GM04503 (cell line): ENCODE measurements at places on chromosomes 1 and 21.

DNA sequence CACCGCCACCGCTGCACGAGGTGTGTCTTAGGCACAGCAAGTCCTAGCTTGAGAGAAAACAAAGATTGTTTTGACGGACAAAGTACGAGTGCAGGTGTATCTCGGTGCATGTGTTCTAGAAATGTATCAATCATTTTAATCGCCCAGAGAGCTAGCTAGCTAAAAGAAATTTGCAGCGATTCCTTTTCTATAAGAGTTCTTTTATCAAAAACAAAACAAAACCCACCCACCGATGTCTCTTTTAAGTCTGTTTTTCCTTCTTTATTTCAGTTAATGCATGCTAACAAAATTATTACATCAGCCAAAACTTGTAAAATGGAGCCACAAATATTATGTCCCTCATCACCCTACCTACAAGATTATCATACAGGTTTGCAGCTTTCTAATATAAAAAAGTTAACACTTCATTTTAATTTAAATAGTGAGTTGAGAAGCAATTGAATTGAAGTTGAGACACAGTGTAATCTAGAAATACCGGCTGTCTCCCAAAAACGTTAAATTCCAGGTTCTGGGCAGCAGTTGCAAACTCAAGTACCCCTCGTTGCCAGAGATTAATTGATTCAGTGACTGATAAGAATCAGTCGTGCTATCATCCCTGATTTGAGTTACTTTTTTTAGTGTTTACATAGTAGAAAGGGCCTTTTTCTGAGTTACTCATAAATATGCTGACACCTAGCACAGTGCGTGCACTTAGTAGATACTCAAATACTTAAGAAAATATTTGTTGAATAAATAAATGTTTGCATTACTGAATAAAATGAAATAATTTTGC, 1.5 kb upstream of the SYDE2 start:
- no peak for DNase-seq

DNA sequence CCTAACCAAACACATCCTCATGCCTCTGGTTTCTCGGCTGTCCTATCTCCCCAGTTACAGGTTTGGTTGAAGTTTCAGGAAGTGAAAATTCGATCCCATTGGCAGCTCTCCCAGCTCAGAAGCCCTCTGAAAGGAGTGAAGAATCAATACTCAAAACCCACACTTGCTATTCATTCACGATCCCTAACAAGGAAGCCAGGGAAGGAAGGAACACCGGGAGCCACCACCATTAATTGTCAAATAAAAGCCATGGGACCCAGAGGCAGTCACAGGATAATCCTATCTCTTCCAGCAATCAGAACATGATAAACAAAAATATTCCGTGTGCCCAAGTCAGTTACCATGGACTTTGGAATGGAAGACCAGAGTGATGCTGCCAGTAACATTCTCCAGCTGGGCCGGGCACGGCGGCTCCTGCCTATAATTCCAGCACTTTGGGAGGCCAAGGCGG, 7.0 kb downstream of the TMPRSS2 start:
- DNase-seq = no peak

GRCh38 chr1:24071941-24072340, 40.0 kb downstream of the MYOM3 start:
- no peak for DNase-seq

- no peak for DNase-seq
These were observed 464 bp downstream of the PARK7 start for GRCh38 chr1:7962014-7962335.

- no peak for DNase-seq
These were observed 78.5 kb upstream of the GALNT2 start for GRCh38 chr1:229988534-229988933.

DNA sequence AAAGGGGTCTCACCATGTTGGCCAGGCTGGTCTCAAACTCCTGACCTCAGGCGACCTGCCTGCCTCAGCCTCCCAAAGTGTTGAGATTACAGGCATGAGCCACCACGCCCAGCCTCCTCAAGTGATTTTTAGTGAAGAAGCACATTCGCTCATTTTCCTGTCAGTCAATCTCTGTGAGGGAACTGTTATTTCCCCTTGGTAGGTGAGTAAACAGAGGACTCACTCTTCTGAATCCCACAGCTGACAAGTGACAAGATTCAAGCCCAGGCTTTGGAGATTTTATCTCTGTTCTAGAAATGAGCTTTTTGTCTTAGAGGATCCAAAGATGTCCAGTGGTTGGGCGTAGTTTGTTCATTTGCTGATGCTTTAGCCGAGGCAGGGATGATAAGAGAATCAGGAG, 43.9 kb upstream of the TACSTD2 start:
- DNase-seq = no peak

DNA sequence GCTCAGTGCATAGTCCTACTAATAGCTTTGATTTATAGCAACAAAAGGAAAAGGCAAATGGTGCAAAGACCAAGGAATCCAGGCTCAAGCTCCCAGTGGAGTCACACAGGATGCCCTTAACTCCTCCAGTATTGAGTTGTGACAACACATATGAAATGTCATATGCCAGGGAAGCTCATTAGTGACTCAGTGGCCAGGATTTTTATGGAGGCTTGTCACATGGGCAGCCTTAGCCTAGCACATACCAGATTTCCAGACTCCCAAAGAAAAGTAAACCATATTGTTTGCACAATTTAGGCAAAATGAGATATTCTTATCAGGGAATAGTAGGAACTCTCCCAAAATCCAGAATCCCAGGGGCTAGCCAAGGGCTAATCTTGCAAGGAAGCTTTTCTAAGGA, 129.2 kb downstream of the MAGI3 start:
- no peak for DNase-seq

DNA sequence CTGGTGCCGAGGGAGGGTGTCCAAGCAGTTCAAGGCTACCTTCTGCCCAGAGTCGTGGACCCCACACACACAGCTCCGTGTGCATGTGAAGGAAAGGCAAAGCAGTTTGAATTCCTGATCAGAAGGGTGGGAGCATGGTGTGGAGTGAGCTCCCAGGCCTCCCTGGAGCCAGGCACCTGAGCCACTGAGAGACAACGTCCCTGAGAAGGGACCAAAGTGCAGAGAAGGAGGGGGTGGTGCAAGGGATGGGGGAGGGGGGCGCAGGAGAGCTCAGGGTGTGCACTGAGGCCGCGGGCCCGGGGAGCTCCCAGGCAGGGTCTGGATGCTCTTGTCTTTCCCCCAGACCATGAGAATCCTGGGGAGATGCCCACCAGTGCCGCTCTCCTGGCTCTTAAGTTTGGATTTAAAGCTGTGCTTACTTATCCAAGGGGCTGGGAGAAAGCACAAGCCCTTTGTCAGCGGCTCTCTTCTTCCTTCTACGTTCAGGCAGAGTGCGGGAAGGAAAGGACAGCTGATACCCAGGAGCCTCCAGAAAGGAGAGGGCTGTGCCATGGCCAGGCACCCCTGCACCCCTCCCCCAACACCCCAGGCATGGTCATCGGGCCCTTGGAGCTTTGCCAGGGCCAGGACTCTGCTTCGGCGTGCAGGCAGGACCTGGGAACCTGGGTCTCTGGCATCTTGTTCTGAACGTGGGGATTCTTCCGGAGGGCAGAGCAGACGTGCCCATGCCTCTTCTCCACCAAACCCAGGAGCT, 24.1 kb downstream of the ACTA1 start:
- DNase-seq = no peak

GRCh38 chr1:38026592-38027200, 14.2 kb downstream of the UTP11 start:
- DNase-seq = no peak

DNA sequence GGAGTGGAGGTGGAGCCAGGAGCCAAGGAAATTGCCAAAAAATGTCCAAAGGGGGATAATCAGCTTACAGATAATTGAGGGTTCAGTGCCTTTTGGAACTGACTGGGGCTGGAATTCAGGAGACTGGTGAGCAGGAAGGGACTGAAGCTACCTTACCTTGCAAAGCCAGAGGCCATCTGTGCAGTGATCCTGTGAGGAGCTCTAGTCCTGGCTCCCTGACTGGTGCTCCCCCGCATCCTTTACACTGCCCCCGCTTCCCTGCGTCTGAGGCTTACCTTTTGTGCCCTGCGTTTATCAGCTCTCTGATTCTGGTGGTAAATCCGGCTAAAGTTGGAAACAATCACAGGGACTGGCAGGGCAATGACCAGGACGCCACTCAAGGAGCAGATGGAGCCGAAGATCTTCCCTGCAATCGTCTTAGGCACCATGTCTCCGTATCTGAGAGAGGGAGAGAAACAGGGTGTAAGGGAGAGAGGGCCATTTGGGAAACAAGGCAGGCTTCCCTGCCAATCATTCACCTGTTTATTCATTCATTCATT, 31.0 kb downstream of the DDX20 start:
- no peak for DNase-seq

GRCh38 chr1:111446967-111447892, 1.8 kb downstream of the WDR77 start:
- no peak for DNase-seq

GRCh38 chr1:247104965-247105364, 809 bp upstream of the ZNF669 start:
- no peak for DNase-seq

DNA sequence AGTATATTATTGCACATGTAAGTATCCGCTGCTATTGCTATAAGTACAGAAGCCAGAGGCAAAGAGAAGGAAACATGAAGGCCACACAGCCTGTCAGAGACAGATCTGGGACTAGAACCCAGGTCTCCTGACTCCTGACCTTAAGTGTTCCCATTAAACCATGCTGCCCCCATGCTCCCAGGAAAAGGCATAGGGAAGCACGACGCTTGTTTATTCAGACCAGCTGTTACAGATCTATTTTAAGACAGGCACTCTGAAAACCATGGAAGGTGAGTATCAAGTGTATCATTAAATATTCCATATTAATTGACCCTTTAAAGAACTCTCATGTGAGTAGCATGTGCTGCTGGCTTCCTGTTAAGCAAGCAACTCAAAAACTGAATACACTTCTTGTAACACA, 11.4 kb downstream of the VAV3 start:
- DNase-seq = no peak

DNA sequence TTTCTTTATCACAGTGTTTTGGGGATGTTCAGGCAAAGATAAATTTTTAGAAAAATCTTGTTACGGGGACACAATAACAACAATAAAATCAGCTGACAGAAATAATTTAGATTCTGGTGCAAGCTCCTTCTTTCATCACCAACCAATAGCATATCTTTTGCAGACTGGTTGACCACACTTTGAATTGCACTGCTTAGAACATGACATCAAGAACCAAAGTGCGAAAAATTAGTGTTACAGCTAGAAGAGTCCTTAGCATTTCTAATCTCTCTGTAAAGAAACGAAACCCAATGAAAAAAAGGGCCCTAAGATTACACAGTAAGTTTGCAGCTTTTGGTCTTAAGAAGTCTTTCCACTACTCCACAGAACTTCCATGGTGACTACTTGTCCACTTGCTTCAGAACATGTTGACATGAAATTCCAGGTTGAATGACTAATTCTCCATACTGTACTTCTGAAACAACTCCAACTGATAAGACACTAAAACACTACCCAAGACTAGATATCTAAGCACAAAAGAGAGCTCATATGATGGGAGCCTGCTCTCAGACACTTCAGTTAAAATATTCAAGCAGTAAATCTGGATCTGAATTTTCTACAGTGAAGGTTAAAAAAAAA, 31.3 kb downstream of the XKR8 start:
- DNase-seq = no peak

- no peak for DNase-seq
These were observed 89.1 kb upstream of the ERRFI1 start for GRCh38 chr1:8115031-8115768.

DNA sequence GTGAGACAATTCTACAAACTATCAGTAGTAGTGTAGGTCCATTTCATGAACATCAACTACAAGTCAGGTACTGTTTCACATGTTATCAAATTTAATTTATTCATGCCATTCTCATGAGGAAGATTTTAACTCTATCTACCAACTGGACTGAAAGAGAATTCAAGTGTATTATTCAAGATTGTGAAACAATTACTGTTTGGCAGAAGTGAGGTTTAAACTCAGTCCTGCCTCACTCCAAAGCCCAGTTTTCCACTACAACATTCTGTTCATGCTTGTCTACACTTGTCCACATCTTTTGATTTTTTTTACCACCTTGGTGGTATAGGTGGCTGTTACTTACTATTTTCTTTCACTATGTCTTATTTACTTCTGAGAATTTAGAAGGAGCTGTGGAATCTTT, 272.9 kb downstream of the TGFB2 start:
- DNase-seq = no peak

GRCh38 chr1:30816211-30817076, 58.9 kb upstream of the LAPTM5 start:
- peak; percentile 72 for DNase-seq

GRCh38 chr1:80171631-80172030, 1165.1 kb upstream of the ADGRL4 start:
- DNase-seq = no peak

- no peak for DNase-seq
These were observed 81.7 kb downstream of the PGM1 start for GRCh38 chr1:63674865-63675419.

DNA sequence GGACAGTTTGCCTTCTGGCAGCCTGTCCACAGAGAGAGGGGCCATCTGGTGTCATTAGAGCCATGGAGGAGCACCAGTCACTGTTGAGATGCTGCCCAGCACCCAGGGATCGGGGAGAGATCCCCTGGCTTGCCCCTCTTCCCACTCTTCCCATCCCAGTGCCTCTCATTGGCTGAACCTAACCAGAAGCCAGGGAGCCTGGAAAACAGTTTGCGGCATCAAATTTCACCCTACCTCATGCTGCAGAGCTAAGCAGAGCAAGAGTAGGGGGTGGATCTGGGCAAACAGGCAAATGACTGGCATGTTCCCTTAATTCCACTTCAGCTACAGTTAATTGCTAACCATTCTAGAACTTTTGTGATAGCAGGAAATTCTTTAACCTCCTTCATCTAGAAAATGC, 19.1 kb downstream of the TRAF5 start:
- no peak for DNase-seq

GRCh38 chr1:63423649-63424048, 56.2 kb downstream of the ALG6 start:
- DNase-seq = no peak

DNA sequence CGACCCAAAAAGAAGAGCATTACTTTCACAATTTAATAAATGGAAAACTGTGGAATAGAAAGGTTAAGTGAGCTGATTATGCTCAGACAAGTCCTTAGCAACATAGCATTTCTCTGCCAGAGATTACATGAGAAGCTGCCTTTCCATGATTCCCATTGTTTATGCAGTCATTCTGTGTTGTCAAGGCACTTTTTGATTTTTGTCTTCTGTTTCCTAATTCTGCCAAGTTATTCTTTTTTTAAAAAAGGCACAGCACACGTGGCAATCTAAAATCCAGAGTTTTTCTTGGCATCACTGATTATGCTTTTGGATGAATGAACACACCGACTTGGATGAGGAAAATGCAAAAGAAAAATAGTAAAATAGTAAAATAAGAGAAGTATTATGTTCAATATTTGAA, 185.0 kb downstream of the RGS7 start:
- no peak for DNase-seq

- DNase-seq = no peak
These were observed 84.0 kb downstream of the SYT14 start for GRCh38 chr1:210022044-210022443.

- DNase-seq = no peak
These were observed 7.4 kb upstream of the AMPD1 start for GRCh38 chr1:114702737-114703136.
